ENCODE measurements at places on chromosomes 2 and 18. TPM values are rescaled to one million over a fixed set of nuclear protein-coding genes. Genes with fewer than 3 reads are reported as not detected.

Gene MOCOS
- total RNA-seq, result 13.4 TPM

Gene ABCB6
- total RNA-seq, result 31.7 TPM

Gene CROCC2
- total RNA-seq, result not detected

Gene PLEK
- not detected for total RNA-seq

Gene KYNU
- total RNA-seq, result not detected

Gene REG1A
- total RNA-seq, result not detected

Gene LYPD6B
- 1.6 TPM for total RNA-seq

Gene FLACC1
- 0.26 TPM for total RNA-seq

Gene DNAH7
- 0.43 TPM for total RNA-seq

All from MG63 (cell line).